CD4-positive, alpha-beta T cell treated with Interleukin-2 at 100 ng/mL for 4 hours (primary cell): ENCODE measurements at places on chromosomes 11 and 22.

GRCh38 chr11:35063488-35063931 is 75.5 kb upstream of the CD44 start:
- DNase-seq = no peak

- no peak for DNase-seq
Measured at GRCh38 chr11:112620621-112621394, 340.4 kb upstream of the NCAM1 start.

GRCh38 chr11:76955459-76956114 is 78.6 kb upstream of the B3GNT6 start:
- no peak for DNase-seq

GRCh38 chr11:8099291-8099899 is 18.4 kb downstream of the TUB start:
- peak; percentile 69 for DNase-seq

DNA sequence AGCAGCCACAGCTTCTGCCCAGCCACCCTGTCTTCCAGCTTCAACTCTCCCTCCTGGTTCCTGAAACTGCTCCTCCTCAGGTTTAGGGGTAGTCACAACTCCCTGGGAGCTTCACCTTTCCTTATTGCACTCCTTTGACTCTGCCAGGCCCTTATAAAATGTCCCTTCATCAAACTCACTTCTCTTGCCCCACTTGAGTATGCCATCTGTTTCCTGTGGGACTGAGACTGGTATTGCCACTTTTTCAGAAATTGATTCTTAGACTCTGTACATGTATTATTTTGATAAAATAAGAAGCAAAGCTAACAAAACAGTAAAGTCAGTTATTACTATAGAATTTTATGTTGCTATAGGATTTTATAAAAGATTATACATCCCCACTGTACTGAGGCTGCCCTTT is 134.1 kb downstream of the SPON1 start:
- DNase-seq = no peak

DNA sequence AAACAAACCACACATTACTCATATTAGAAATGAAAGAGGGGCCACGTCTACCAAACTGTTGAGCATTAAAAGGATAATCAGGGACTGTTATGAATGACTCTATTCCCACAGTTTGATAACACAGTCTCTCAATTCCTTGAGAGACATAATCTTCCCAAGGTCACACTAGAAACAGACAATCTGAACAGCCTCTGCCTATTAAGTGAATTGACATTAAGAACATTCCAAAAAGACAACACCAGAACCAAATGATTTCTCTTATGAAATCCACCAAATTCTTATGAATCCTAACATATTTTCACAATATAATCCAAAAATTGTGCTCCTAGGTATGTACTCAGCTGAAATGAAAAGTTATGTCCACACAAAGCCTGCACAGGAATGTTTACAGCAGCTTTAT is 4.6 kb downstream of the RFPL1 start:
- no peak for DNase-seq

- DNase-seq = no peak
Measured at GRCh38 chr22:31604746-31605705, 57.0 kb downstream of the PISD start.

GRCh38 chr11:61375761-61376108 is 13.6 kb downstream of the TMEM138 start:
- DNase-seq = no peak

DNA sequence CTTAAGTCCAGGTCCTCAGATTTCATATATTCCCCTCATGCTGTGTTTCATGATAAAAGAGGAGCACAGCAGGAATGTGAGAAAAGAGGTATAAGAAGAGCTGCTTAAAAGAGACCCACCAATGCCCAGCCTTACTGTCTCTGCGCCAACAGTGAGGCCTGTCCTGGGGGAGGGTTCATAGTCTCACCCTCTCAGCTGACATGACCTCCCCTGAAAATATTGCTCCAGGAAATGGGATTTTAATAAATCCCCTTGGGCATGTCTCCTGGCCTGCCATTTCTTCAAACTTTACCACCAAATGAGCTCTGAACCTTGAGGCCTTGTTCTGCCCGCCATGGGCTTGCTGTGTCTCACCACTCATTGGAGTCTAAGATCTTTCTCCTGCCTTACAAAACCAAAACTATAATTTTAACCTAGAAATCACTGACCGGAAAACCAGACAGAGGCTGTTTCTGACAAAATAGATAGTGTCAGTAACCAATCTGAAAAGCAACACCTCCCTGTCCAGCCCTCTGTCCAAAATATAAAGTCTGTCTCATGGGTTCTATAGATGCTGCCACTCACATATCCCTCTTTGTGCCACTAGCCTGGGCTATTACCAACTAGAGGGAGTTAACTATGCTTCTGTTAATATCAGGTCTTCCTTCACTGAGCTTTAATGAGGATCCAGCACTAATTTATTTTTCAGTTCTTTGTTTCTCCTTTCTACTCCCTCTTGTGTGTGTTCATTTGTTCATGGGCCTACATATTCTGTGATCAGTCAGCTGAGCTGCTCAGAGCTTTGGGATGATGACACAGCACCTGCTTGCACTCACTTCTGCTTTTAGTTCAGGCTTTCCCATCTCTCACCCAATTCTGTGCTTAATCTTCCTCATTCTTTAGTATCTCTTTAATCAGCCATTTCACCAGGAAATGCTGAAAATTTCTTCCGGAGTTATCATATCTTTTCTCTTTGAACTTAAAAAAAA is at the start of gene OR2AG2:
OR2AG2 (minus strand) TSS at position 51 of the 968 bp plus-strand sequence. CDS start 3,019 bp downstream, outside the sequence.
- DNase-seq = no peak

DNA sequence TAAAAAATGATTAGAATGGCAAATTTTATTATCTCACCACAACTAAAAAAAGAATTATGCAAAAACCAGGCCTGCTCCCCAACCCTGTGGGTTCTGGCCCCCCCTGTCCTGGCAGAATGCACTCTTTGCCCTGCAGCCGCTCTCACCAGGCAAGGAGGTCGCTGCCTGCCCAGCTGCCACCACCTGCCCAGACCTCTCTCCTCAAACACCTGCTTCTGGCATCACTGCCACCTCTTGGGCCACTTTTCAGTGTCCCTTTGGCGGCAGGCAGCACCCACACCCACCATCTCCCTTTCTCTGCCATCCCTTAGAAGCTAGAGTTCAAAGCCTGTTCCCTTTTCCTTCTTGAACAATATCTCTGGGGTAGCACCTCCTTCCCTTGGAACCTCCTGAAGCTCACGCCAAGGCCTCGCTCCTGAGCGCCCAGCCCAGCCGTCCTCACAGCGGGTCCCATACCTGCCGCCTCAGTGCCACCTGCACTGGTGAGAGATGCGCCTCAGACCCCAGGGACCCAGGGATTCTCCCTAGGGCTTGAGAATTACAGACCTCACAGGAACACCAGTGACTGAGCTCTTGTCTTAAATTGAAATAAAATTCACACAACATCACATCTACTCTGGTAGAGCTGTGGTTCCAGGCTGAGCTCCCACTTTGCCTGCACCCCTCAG is 44.6 kb downstream of the SGSM3 start:
- no peak for DNase-seq
